ENCODE measurements at places on chromosomes 5 and 9. TPM values are rescaled to one million over a fixed set of nuclear protein-coding genes. Genes with fewer than 3 reads are reported as not detected.

DNA sequence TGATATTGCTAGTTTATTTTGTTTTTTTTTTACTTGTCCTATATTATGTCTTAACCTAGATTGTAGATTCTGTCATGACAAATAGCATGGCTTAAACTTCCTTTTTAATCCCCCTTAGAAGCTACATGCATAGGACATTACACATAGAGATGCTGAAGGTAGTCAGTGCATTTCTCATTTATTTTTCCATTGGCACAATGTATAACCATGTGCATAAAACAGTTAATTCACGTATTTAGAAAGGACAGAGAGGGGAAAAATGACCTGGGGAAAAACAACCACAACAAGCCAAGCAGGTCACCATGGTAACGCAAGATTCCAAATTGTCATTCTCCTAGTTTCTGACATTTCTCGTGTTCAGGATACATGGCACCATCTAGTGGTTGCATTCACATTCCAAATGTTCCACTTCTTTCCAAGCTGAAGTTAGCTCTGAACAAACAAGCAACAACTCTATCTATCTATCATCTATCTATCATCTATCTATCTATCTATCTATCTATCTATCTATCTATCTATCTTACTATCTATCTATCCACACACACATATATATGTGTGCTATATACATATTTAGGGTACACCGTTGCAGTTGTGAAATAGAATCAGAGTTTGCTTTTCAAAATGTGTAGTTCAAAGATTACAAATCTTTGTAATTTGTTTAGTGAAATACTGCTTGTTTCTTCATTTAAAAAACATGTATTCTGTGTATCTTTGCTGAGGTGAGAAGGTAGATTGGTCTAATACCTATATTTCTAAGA is 487.2 kb upstream of the ST8SIA4 start:
- no peak for DNase-seq
- H3K4me1 ChIP-seq: no peaks in the 10 kb centered on the region
- H3K4me3 ChIP-seq: no peak overlapping the region
- H3K27ac ChIP-seq: no peak overlapping the region
- H3K27me3 ChIP-seq: no peaks in the 10 kb centered on the region

The PCDHB16 gene
- not detected for total RNA-seq

GRCh38 chr9:108196332-108197007 is 659.3 kb downstream of the ACTL7B start:
- no peaks in the 10 kb centered on the region for H3K36me3 ChIP-seq
- no peak overlapping the region for H3K4me3 ChIP-seq
- no peaks in the 10 kb centered on the region for H3K27me3 ChIP-seq
- no peak for DNase-seq
- no peaks in the 10 kb centered on the region for H3K4me1 ChIP-seq

The FAM221B gene
- not detected for total RNA-seq

DNA sequence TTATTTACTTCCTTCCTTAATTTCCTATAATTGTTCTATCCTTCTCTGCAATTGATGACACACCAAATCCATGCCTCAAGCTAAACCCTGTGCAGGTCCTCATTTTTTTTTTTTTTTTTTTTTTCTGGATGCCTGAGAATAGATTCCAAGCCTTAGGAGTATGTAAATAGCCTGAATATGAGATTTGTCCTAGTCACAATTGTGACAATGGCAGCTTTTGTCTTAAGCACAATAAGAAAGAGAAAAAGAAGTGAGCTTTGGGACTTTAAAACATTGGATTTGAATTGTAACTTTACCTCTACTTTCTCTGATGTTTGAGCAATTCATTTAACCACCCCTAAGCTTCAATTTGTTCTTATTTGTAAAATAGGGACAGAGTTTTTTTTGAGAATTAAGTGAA is 280.5 kb downstream of the TUSC1 start:
- no peak for DNase-seq
- H3K27ac ChIP-seq: no peak overlapping the region
- no peaks in the 10 kb centered on the region for H3K27me3 ChIP-seq

GRCh38 chr5:31137676-31138075 is 55.8 kb upstream of the CDH6 start:
- H3K36me3 ChIP-seq: no peaks in the 10 kb centered on the region
- no peak overlapping the region for H3K4me3 ChIP-seq
- no peaks in the 10 kb centered on the region for H3K27me3 ChIP-seq
- H3K4me1 ChIP-seq: no peaks in the 10 kb centered on the region
- no peak for DNase-seq

DNA sequence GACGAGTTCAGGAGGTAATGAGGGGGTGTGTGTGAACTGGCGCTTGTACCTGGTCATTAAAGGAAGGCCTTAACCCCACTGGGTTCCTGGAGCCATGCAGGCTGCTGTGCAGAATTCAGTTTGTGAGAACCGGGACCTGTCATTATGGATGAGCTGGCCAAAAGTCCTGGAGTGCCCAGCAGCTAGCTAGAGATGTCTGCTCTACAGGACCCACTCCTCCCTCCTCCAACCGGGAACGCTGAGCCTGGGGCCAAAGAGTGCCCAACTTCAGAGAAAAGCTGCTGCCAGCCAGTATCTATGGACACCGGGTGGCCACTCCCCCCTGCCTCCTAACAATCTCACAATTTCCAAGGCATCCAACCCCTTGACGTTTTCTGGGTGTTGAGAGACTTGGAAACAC is 1.2 kb downstream of the ENTREP1 start:
- no peak overlapping the region for H3K4me3 ChIP-seq
- H3K4me1 ChIP-seq: no peaks in the 10 kb centered on the region
- no peak for DNase-seq
- H3K36me3 ChIP-seq: no peaks in the 10 kb centered on the region
- no peak overlapping the region for H3K27ac ChIP-seq

GRCh38 chr5:109485030-109485429 is 75.3 kb upstream of the PJA2 start:
- H3K36me3 ChIP-seq: no peaks in the 10 kb centered on the region
- no peak for DNase-seq
- H3K27ac ChIP-seq: no peak overlapping the region
- no peak overlapping the region for H3K4me3 ChIP-seq
- no peaks in the 10 kb centered on the region for H3K4me1 ChIP-seq

- H3K36me3 ChIP-seq: no peaks in the 10 kb centered on the region
- DNase-seq: no peak
- H3K27me3 ChIP-seq: no peaks in the 10 kb centered on the region
- H3K4me1 ChIP-seq: peaks cover 8% of the 10 kb centered on the region
Observed at GRCh38 chr9:130766021-130766926, 68.8 kb upstream of the ABL1 start.

The INSL4 gene
- not detected for total RNA-seq

The PCDH1 gene
- 0.53 TPM for total RNA-seq

Measured in naive thymus-derived CD4-positive, alpha-beta T cell (primary cell).